ENCODE measurements at places on chromosomes 16 and 17.

DNA sequence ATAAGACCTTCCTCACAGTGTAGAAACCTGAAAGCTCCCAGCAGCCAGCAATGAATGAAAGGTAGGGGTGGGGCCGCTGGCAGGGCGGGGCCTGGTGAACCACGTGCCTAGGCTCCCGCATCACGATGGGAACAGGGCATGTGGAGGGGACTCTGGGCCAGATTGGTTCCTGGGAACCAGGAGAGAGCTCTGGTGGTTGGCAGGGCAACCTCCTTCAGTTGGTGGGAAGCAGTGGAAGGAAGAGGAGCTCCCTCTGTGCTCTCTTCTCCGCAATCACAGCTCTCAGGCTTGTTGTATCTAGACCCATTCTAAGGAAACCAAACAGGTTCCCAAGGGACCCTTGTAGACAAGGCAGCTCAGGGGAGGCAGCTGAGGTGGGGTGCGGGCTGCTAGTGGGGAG lies 10.5 kb downstream of the GGA2 start:
- no peak for DNase-seq

DNA sequence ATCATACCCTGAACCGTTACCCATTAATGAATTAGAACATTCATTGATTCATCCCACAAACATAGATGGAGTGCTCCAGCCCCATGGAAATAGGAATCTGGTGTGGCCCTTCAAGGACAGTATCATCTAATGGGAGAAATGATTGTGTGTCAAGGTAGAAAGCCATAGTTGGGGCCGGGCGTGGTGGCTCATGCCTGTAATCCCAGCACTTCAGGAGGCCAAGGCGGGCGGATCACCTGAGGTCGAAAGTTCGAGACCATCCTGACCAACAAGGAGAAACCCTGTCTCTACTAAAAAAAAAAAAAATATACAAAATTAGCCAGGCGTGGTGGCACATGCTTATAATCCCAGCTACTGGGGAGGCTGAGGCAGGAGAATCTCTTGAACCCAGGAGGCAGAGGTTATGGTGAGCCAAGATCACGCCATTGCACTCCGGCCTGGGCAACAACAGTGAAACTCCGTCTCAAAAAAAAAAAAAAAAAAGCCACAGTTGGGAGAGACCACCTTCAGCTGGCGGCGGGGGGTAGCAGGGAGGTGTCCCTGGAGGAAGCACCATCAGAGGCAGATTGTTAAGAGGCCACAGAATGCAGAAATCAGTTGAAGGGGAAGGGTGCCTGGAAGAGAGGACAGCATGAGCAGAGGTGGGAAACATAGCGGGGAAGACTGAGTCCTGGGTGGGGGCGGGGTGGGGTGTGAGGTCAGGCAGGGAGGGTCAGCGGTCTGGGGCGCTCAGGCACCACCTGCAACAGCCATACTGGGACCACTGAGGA lies 60.0 kb downstream of the USP22 start:
- no peak for DNase-seq

GRCh38 chr17:48093341-48094045 lies 7.8 kb downstream of the CBX1 start:
- no peak for DNase-seq

GRCh38 chr16:17381784-17382183 lies 89.0 kb downstream of the XYLT1 start:
- DNase-seq: no peak

- DNase-seq: no peak
These were observed 37.3 kb downstream of the SMARCE1 start for GRCh38 chr17:40610359-40610758.

DNA sequence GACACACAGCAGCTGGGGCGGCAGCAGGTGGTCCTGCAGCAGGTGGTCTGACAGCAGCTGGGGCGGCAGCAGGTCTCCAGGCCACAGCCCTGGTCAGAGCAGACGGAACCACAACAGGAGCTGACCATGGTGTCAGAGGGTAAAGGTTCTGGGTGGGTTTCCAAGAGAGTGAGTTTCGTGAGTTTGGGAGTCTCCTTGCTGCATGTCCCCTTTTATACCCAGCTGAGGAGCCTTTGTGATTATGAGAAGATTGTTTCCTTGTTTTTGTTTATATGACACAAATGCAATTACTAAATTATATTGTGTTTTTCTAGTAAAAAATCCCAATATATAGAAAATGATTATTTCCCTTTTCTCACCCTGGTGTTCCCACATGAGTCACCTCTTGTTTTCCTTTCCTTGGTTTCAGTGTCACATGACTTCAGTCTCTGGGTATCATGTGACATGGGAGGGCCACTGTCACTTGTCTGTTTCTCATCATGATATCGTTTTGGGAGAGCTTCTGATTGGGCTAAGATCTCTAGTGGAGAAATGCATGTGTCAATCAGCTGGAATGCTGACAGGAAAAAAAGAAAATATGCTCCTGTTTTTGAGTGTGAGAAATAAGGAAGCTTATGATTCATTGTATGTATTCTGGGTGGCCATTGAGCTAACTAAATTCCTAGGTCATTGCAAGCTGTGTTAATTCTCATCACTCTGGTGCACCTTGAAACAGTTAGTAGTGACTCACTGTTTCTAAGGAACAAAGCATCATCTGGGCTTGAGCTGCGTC lies at the start of gene KRTAP4-6:
Gene KRTAP4-6 (minus strand): TSS at position 185 of the 772 bp plus-strand sequence. CDS start 57 bp downstream, at position 128.
- no peak for DNase-seq

DNA sequence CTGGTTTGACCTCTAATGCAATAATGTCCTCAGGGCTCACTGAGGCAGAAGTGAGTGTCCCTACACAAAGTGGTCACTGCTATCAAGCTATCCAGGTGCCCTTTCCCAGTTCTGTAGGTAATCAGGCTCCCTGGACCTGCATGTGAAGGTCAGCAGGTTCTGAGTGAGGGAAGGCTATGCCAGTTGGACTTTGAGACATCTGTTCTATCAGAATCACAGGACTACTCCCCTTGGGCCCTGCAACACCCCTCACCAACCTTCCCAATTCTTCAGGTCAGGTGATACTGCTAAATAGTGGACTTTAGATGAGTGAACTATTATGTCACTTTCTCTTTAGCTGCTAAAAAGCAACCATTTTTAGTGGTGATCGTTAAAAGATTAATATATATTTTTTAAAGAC lies 37.6 kb downstream of the ZZEF1 start:
- no peak for DNase-seq

GRCh38 chr16:19883296-19883965 lies 1.2 kb downstream of the GPRC5B start:
- no peak for DNase-seq

DNA sequence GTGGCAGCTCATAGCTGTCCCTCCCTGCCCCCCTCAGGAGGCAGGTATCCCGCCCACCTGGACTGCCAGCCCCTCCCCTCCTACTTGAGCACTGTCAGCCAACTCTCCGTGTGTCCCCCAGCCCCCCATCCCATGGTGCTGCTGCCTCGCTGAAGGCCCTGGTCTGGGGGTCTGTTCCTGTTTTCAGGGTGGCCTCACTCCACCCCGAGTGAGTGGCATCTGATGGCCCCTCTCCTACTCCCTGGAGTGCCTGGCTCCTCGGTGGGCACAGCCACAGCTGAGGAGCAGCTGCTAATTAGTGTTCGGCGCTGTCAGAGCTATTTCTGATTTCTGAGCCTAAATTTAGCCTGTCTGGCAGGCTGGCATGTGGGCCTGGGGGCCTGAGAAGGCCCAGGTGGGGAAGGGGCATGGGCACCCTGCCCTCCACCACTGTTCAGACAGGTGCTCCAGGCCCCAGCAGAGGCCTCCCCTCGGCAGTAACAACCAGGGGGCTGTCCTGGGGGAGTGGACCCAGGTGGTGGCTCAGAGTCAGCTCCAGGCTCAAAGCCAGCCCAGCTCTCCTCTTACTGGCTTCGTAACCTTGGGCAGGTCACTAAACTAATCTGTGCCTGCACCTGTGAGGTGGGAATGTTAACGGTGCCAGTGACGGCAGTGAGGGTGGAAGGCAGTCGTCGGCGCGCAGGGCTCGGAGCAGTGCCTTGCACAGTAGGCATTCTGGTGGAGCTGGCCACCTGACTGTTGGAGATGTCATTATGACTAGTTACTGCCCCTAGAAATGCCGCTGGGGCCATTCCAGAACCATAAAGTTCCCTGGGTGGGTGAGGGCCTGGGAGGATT lies 6.5 kb downstream of the FMNL1 start:
- DNase-seq: peak; percentile 59

GRCh38 chr17:28896491-28896883 lies 1.0 kb downstream of the FLOT2 start:
- no peak for DNase-seq

- peak; percentile 39 for DNase-seq
These were observed at the start of gene TMEM132E for GRCh38 chr17:34579017-34579946. TSS of gene TMEM132E (plus strand) at chr17:34579582. CDS start at chr17:34581077, 1,495 bp downstream.

DNA sequence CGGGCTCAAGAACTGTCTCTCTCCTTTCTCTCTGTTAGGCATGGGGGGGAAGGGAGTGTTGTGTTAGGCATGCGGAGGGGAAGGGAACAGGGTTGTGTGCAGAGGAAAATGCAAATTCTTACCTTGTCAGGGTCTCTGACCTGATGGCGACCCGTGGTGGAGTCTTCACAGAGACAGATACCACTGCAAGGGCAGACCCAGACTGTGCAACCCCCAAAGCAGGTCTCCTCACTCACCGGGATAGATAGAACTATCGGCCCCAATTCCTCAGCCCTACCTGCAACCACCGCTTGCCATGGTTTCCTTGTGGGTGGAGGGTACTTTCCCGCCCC lies 9.6 kb upstream of the MPP2 start:
- DNase-seq: no peak

DNA sequence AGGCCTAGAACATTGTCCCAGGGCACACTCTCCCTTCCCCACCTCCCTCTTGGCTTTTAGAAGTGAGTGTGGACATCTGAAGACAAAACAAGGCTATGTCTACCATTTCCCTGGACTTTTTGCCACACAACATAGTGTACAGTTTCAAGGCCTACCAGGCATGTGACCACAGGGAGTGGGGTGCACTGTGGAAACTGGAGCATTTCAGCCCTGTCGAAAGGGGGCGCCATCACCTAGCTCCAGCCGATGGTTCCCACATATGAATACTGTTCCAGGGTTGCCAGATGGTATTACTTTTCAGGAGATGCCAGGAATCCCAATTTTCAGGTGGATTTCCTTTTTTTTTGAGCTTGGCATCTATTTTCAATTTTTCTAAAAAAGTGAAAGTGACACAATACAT lies 140.7 kb downstream of the KATNIP start:
- peak; percentile 74 for DNase-seq

- DNase-seq: no peak
These were observed 2.1 kb downstream of the MYH2 start for GRCh38 chr17:10547351-10547750.

DNA sequence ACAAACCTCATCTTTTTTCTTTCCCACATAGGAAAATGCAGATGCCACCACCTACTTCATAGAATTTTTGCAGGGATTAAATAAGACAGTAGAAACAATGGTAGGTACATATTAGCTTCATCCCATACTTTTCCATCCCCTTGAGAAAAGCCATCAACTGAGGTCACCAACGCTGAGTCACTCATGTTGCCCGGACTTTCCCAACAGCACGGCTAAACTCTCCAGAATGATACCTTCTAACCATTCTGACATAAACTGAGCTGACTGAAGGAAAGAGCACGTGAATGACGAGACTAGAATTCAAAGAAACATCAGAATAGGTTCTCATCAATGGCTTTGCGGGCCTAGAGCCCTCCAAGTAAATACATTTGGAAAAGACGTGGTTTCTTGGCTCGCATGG lies 146.0 kb upstream of the RCVRN start:
- DNase-seq: no peak

DNA sequence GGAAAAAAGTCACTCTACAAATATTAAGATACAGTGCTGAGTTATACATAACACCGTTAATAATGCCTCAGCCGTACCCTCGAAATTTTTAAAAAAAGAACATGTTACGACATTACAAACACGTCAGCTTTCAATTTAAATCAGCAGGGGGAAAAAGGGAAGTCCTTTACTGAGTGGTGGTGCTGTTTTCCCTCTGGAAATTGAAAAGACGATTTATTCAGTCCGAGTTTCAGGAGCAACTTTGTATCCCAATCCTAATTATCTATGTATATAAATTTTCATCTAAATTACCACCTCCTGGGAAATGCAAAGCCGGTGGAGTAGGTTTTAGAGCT lies 1.3 kb downstream of the NETO2 start:
- DNase-seq: peak; percentile 39

All from NCI-H1694 treated with DMSO at 0.1 percent for 48 hours (cell line).